ENCODE measurements at places on chromosomes 3 and 15.

DNA sequence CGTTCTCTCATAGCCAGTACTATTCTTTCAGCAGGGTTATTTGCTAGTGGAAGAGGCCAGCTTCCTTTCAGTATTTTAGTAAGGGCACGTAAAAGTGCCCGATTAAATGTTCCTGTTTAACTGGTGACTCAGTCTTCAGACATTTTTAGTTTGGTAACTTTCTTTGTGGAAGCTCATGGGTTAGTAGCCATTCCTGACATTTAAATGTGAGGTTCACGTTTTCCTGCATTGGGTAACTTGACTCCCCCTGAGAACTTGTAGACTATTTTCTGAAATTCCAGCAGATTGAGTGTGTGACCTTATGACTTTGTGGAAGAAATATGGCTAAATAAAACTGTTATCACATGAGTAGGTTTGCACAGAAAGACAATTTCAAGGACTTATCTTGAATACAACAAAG is 16.9 kb downstream of the ABHD2 start:
- DNase-seq, result no peak

GRCh38 chr3:165653130-165653778 is 184.0 kb downstream of the BCHE start:
- no peak for DNase-seq

DNA sequence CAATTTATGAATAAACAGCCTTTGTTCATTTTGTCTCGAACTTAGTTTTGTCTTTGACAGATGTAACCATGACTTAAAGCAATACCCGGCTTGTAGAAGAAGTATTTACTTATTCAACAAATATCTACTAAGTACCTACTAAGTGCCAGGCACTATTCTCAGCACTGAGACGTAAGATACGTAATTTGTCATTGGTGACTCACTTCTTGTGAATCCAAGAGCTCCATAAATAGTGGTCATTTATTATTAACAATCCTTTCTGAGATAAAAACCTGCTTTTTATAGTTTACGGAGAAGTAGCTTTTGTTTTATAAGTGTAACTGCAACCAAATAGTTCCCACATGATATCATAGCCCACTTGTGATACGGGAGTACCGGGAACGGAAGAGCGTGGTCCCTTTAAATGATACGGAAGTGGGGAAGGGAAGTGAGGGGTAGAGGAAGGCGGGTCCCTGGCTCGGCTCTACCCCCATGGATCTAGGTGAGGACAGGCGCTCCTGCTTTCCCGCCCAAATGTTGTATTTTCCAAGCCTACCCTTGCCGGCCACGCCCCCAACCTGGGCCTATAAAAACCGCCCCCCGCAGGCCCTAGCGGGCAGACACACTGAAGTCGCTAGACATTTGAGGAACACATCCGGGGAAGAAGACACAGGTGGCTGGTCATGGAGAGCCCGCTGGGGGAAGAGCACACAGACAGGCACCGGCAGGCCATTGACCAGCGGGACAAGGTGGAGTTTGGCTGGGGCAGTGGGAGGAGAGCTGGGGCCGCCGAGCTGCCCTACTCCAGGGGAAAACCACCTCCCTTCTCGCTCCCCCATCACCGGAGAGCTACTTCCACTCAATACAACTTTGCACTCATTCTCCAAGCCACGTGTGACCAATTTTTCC is at the start of gene SAMMSON:
SAMMSON (plus strand) TSS at position 594 of the 888 bp plus-strand sequence.
- peak; percentile 53 for DNase-seq

GRCh38 chr3:100045696-100046095 is 68.6 kb downstream of the FILIP1L start:
- DNase-seq, result no peak
